Activated CD4-positive, alpha-beta T cell treated with anti-CD3 and anti-CD28 coated beads for 36 hours (primary cell): ENCODE measurements at places on chromosomes 6 and 20. TPM values are rescaled to one million over a fixed set of nuclear protein-coding genes. Genes with fewer than 3 reads are reported as not detected.

DNA sequence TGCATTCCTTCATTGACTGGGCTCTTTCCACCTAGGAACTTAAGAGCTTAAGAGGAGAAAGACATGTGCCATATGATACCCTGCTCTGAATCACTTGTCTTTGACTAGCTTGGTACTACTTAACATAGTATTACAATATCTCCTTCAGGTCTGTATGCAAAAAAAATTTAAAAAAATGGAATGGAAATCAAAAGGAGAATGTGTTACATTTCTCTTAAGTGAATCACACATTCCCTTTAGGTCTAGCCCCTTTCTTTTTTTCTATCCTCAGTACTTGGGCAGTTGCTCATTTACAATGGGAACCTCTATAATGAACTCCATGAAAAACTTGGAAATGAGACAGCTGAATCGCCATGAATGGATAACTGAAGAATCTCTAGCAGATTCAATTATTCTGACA is 53.8 kb downstream of the SLC35F1 start:
- no peak overlapping the region for H3K27ac ChIP-seq
- H3K27me3 ChIP-seq: peaks cover 6% of the 10 kb centered on the region
- no peak overlapping the region for H3K4me3 ChIP-seq
- no peaks in the 10 kb centered on the region for H3K36me3 ChIP-seq
- DNase-seq: no peak

DNA sequence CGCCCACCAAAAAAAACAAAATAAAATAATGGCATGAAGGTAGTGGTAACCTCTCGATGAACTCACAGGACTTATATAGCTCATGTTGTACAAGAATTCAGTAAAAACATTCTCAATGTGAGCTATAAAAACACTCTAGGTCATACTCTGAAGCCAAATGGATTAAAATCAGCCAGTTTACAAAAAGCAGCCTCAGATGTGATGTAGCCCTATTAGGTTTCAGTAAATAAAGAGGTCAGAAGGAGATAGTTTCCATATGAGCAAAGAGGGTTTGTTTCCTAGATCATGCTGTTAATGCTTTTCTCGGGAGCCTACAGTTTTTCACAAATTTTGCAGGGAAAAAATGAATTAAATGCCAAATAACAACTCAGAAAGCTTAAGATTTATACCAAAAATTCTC is 319.5 kb upstream of the HSF2 start:
- H3K36me3 ChIP-seq: no peaks in the 10 kb centered on the region
- H3K4me3 ChIP-seq: no peak overlapping the region
- no peaks in the 10 kb centered on the region for H3K4me1 ChIP-seq
- no peak overlapping the region for H3K27ac ChIP-seq
- no peak for DNase-seq

The MARCKS gene
- total RNA-seq: 0.42 TPM

The PAX1 gene
- not detected for total RNA-seq

DNA sequence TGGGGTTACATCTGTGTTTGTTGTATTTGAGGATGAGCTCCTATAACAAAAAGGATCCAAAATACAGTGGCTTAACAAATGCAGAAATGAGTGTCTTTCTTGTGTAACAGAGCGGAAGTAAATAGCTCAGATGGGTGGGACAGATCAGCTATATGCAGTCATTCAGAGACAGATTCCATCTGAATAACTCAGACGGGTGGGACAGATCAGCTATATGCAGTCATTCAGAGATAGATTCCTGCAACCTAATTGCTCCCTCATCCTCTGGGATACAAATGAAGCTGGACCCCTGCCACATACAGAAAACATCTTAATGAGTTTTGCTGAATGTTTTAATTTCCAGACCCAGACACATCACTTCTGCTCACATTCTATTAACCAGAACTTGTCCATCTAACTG is 332.3 kb downstream of the BCKDHB start:
- H3K27ac ChIP-seq: no peak overlapping the region
- no peaks in the 10 kb centered on the region for H3K36me3 ChIP-seq
- no peak for DNase-seq
- no peaks in the 10 kb centered on the region for H3K4me1 ChIP-seq
- H3K4me3 ChIP-seq: no peak overlapping the region
- no peaks in the 10 kb centered on the region for H3K27me3 ChIP-seq

The MICB gene
- total RNA-seq: 19.7 TPM

DNA sequence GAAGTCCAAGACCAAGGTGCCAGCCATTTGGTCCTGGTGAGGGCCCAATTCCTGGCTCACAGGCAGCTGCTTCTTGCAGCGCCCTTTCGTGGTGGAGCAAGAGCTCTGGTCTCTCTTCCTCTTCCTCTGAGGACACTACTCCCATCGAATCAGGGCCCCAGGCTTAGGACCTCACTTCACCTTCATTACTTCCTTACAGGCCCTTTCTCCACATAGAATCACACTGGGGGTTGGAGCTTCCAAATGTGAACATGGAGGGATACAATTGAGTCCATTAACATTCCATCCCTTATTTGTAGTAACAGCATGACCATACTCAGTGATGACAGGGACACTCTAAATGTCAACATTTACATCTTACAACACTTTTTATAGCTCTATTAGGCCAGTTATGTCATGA is 2.3 kb downstream of the RAMACL start:
- no peaks in the 10 kb centered on the region for H3K36me3 ChIP-seq
- H3K4me1 ChIP-seq: peaks cover 12% of the 10 kb centered on the region
- no peak overlapping the region for H3K27ac ChIP-seq
- H3K27me3 ChIP-seq: no peaks in the 10 kb centered on the region
- no peak overlapping the region for H3K4me3 ChIP-seq
- no peak for DNase-seq

The FAM50B gene
- 8.8 TPM for total RNA-seq

- H3K4me1 ChIP-seq: peaks cover 88% of the 10 kb centered on the region
- peaks cover 29% of the 10 kb centered on the region for H3K36me3 ChIP-seq
- peaks cover 7% of the 10 kb centered on the region for H3K27me3 ChIP-seq
- H3K27ac ChIP-seq: peak overlapping the region; percentile 98
- peak overlapping the region; percentile 82 for H3K4me3 ChIP-seq
Observed at GRCh38 chr6:106097411-106098231, 11.5 kb downstream of the PRDM1 start.

GRCh38 chr6:15893556-15894253 is 230.9 kb upstream of the DTNBP1 start:
- H3K4me1 ChIP-seq: peaks cover 8% of the 10 kb centered on the region
- no peak for DNase-seq
- H3K27ac ChIP-seq: no peak overlapping the region
- H3K27me3 ChIP-seq: peaks cover 2% of the 10 kb centered on the region

- no peak for DNase-seq
- no peaks in the 10 kb centered on the region for H3K4me1 ChIP-seq
- no peak overlapping the region for H3K4me3 ChIP-seq
- no peak overlapping the region for H3K27ac ChIP-seq
- no peaks in the 10 kb centered on the region for H3K36me3 ChIP-seq
Observed at GRCh38 chr6:49739423-49739822, 4.8 kb downstream of the CRISP3 start.

GRCh38 chr6:100612094-100612493 is 147.4 kb upstream of the SIM1 start:
- H3K27ac ChIP-seq: no peak overlapping the region
- no peak for DNase-seq
- H3K27me3 ChIP-seq: no peaks in the 10 kb centered on the region
- no peak overlapping the region for H3K4me3 ChIP-seq
- no peaks in the 10 kb centered on the region for H3K4me1 ChIP-seq

The FRMD1 gene
- not detected for total RNA-seq

The RIPPLY2 gene
- total RNA-seq: not detected

The SIRPD gene
- total RNA-seq: not detected

The SLC12A5 gene
- total RNA-seq: 0.49 TPM

- no peak overlapping the region for H3K4me3 ChIP-seq
- DNase-seq: no peak
- H3K27ac ChIP-seq: peak overlapping the region; percentile 87
- peaks cover 3% of the 10 kb centered on the region for H3K36me3 ChIP-seq
- peaks cover 32% of the 10 kb centered on the region for H3K4me1 ChIP-seq
Observed at GRCh38 chr20:58407201-58407873, 18.3 kb downstream of the VAPB start.

GRCh38 chr6:87825821-87826221 is 123.8 kb upstream of the AKIRIN2 start:
- no peak for DNase-seq
- no peak overlapping the region for H3K27ac ChIP-seq
- H3K4me3 ChIP-seq: no peak overlapping the region

DNA sequence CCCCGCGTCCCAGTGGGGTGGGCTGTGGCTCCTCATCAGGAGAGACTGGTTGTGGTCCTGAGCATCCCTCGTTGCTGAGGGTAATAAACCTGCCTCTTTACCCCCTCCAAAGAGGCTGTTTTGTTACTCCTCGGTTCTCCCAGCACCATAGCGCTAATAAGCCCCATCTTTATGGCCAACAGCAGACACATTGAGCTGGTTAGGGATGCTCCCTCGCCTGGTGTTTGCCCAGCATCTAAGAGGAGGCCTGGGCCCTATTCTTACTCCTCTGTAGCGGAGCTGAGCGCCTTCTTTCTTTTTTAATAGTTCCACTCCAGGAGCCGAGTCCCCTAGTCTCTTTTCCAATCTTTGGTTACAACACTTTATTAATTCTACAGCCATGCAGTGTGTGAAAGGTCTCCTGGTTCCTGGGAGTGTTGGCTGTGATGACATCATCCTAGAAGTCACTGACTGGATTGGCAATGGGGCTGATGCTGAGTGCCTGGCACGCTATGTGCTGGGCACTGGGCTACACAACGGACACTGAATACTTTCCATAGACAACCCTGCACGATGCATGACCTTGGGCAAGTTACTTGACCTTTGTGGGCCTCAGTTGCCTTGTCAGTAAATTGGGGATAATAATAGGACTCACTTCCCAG is 50.6 kb upstream of the CCDC167 start:
- H3K27ac ChIP-seq: no peak overlapping the region
- H3K4me3 ChIP-seq: no peak overlapping the region
- no peaks in the 10 kb centered on the region for H3K36me3 ChIP-seq

The AVP gene
- total RNA-seq: not detected

The MROH8 gene
- 4.5 TPM for total RNA-seq

DNA sequence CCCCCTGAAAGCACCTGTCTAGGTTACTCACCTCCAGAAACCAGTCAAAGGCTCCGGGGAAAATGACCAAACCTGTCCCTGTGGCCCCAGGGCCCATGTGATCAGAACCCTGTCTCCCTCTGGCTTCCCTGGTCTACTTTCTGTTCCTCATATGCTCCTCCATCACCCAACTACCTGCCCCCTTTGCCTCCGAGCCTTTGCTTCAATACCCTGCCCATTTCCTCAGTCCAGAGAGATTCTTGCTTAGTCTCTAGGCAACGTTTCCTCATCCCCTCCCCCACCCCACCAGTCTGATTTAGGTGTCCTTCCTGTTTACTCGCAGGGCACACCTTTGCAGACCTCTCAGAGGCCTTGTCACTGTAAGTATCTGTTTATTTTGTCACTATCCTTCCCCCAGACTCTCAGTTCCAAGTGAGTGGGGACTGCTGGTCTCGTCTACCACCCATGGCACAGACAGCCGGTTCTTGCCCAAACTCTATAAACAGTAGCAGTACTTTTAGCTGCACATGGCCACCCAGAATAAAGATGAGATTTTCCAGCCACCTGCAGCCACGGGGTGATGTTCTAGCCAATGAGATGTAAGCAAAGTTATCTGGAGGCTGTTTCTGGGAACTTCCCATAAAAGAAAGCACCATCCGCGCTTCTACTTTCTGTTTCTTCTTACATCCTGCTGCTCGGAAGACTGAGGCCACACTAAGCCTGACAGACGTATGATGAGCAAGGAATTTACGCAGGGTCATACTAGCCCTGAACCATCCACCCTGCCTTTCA is 13.3 kb downstream of the ELOVL5 start:
- peak overlapping the region; percentile 99 for H3K27ac ChIP-seq
- peaks cover 41% of the 10 kb centered on the region for H3K36me3 ChIP-seq
- H3K4me1 ChIP-seq: peaks cover 86% of the 10 kb centered on the region
- peak overlapping the region; percentile 76 for H3K4me3 ChIP-seq

GRCh38 chr6:139638179-139638941 is 263.9 kb upstream of the CITED2 start:
- no peak overlapping the region for H3K27ac ChIP-seq
- no peaks in the 10 kb centered on the region for H3K36me3 ChIP-seq

DNA sequence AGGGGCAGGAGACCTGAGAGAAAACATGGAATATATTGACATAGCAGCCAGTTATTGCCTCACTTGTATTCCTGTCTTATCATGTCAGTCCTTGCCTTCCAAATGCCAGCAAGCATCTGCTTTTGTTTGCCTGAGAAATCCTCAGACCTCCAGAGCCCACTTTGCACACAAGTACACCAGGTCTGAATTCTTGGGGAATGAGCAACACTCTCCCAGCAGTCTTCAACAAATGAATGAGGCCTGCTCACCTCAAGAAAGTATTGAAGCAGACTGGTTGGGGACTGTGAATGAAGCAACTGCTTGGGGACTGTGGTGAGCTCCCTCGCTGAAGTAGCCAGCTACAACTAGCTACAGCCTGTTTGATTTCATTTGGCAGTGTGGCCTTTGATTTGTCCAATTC is 172.8 kb upstream of the SPTLC3 start:
- DNase-seq: no peak
- H3K36me3 ChIP-seq: no peaks in the 10 kb centered on the region
- H3K27me3 ChIP-seq: no peaks in the 10 kb centered on the region
- no peak overlapping the region for H3K4me3 ChIP-seq
- H3K27ac ChIP-seq: no peak overlapping the region

The MPIG6B gene
- total RNA-seq: not detected

DNA sequence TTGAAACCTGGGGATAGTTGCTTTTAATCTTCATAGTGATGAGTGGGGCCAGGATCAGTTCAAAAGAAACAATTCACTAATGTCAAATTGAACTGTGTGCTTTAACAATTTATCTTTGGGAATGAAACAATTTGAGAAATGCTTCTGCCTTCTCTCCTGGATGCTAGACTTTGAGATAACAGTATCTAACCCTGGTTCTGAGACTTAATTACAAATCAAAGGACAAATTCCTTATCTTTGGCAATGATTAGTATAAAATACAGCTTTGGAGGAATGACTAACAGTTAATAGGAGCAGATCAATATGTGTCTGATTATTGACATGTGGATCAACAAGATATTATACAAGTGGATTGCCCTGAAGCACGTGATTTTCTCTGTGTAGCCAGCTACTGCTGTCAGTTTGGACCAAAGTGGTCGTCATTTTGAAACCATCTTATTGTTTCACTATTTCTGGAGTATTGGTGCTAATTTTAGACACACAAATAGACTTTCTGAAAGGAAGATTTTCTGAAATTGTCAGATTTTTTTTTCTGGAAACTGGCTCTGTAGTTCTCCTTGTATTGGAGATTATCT is 6.2 kb upstream of the FLRT3 start:
- no peaks in the 10 kb centered on the region for H3K36me3 ChIP-seq
- H3K4me1 ChIP-seq: no peaks in the 10 kb centered on the region
- DNase-seq: no peak
- no peak overlapping the region for H3K4me3 ChIP-seq

The FAM209A gene
- total RNA-seq: 0.73 TPM

- no peaks in the 10 kb centered on the region for H3K27me3 ChIP-seq
- no peak overlapping the region for H3K4me3 ChIP-seq
- H3K4me1 ChIP-seq: peaks cover 82% of the 10 kb centered on the region
- no peak for DNase-seq
Observed at GRCh38 chr6:156859686-156860085, 82.5 kb downstream of the ARID1B start.

The CLPSL2 gene
- not detected for total RNA-seq
